SW 1271 (cell line): ENCODE measurements at places on chromosomes 7 and 10.

- no peak for DNase-seq
Observed at GRCh38 chr7:155339474-155339873, 41.8 kb downstream of the INSIG1 start.

- DNase-seq = no peak
Observed at GRCh38 chr10:128062331-128062880, 63.8 kb downstream of the MKI67 start.

GRCh38 chr10:69088801-69089501 lies 1.0 kb downstream of the SRGN start:
- DNase-seq = peak; percentile 35

GRCh38 chr10:30219971-30220751 lies 128.9 kb downstream of the MTPAP start:
- DNase-seq = no peak

GRCh38 chr7:45460379-45460778 lies 113.8 kb upstream of the ADCY1 start:
- DNase-seq = no peak

- no peak for DNase-seq
Observed at GRCh38 chr7:34662058-34662708, 4.2 kb downstream of the NPSR1 start.

GRCh38 chr7:111005445-111005844 lies 85.5 kb upstream of the LRRN3 start:
- DNase-seq = no peak

DNA sequence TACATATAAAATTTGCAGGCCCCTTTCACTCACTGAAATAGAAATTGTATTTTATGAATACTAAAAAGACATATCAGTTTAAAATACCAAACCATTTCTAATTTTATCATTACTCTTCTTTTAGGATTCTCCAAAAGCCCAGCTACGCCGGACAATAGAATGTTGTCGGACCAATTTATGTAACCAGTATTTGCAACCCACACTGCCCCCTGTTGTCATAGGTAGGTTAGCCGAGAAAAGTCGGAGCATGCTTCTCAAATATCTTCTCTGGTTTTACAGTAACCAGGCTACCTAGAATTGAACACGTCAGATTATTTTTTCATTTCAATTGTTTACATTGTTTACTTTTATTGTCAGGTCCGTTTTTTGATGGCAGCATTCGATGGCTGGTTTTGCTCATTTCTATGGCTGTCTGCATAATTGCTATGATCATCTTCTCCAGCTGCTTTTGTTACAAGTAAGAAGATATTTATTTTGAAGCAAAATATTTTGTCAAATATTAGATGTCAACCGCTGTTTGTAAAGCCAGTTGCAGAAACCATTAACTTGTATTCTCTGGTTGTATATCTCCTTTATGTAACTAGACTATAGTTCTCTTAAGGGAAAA lies 57.6 kb downstream of the MMRN2 start:
- no peak for DNase-seq

- DNase-seq = no peak
Observed at GRCh38 chr7:5625938-5626337, 155.5 kb downstream of the RNF216 start.

- no peak for DNase-seq
Observed at GRCh38 chr10:90075995-90076394, 374.6 kb downstream of the KIF20B start.

- no peak for DNase-seq
Observed at GRCh38 chr7:25839084-25839769, 312.8 kb upstream of the NFE2L3 start.

DNA sequence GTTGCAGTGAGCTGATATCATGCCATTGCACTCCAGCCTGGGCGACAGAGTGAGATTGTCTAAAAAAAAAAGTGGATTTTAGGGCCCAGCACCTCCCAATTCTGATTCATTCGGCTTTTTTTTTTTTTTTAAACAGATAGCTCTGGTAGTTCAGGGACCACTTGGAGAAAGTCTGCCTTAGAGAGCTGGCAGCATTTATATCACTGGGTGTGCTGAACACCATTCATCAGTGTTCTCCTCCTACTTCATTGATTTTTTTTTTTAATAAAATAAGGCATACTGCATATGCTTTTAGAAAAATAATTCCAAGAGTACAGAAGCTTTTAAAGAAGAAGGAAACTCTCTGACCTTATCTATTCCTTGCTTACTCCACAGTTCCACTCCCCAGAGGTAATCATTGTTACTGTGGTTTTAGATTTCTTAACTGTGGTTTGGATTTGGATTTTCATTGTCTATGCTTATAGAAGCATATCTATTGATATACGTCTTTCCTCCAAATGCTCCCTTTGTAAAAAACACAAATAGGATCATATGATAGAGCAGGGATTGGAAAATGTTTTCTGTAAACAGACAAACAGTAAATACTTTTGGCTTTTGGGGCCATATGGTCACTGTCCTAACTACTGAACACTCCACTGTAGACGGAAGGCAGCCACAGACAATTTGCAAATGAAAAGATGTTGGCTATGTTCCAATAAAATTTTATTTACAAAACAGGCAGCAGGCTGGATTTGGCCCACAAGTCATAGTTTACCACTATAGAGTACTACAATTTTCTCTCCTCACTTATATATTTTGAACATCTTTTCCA lies 21.1 kb upstream of the SAR1A start:
- no peak for DNase-seq

- DNase-seq = no peak
Observed at GRCh38 chr10:33122014-33122809, 164.2 kb upstream of the ITGB1 start.

GRCh38 chr7:132280335-132280734 lies 295.9 kb downstream of the PLXNA4 start:
- no peak for DNase-seq

GRCh38 chr10:93827056-93827804 lies 66.5 kb upstream of the SLC35G1 start:
- DNase-seq = no peak

- DNase-seq = no peak
Observed at GRCh38 chr10:109007514-109007913, 915.8 kb downstream of the XPNPEP1 start.

DNA sequence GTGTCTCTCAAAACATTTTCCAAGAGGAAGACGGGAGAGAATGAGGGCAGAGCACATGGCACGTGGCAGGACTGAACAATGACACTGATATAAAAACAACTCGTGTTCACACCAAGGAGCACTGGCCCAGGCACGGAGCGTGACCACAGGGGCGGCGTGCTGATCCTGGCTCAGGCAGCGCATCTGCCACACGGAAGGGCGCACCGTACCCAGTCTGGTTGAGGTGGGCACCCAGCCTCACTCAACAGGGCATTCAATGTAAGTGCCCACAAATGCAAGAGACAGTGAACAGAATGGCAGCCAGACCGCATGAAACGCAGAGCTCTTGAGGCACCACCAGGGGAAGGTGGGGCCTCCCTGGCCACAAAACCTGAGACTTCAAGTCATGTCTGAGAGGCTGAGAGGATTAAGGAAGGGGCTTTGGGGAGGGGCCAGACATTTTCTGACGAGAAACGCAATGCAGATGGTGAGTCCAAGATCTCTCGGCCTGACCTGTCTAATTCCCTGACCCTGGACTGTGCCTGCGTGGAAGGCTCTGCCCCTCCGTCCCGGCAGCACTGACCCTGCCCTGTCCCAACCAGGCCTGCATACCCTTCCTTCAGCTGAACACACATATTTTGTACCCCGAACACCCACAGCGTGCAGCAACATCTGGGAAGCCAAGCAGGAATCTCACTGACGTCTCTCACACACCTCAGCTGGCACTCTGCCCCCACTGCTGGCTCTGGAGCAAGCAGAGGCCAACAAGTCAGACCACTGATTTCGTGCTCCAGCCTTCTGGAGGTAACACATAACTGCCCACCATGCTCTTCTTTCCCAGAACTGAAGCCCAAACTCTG lies 35.5 kb downstream of the VOPP1 start:
- no peak for DNase-seq

DNA sequence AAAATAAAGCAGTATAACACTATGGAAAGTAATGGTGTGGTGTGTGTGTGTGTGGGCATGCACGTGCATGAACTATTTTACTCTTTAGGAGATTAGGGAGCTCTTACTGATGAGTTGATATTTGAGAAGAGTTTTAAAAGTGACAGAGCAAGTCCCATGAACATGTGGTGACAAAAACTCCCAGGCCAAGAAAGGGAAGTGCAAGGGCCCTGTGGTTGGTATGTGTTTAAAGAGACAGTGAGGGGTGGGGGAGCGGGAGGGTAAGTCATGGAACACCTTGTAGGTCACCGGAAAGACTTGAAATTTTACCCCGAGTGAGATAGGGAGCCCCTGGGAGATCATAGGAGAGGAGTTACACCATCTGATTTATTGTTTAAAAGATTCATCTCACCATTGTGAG lies 63.3 kb downstream of the AKR1B1 start:
- no peak for DNase-seq

GRCh38 chr10:93680412-93681047 lies 21.9 kb downstream of the FRA10AC1 start:
- DNase-seq = no peak

DNA sequence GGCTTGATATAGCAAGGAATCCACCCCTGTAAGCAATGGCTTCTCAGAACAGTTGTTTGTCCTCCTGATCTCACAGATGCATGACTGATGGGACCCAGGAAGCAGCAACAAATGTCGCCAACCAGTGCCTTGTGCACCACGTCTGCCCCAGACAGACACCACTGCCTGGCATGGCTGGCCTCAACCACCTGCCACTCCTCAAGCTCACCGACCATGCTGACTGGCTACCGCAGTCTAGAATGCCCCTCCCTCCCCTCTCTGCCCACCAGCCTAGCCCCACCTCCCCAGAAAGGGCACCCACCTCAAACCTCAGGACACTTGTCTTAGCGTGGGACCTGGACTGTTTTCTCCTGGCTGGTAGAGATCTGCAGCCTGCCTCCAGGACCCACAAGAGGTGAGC lies 24.0 kb downstream of the LRRC20 start:
- DNase-seq = no peak

DNA sequence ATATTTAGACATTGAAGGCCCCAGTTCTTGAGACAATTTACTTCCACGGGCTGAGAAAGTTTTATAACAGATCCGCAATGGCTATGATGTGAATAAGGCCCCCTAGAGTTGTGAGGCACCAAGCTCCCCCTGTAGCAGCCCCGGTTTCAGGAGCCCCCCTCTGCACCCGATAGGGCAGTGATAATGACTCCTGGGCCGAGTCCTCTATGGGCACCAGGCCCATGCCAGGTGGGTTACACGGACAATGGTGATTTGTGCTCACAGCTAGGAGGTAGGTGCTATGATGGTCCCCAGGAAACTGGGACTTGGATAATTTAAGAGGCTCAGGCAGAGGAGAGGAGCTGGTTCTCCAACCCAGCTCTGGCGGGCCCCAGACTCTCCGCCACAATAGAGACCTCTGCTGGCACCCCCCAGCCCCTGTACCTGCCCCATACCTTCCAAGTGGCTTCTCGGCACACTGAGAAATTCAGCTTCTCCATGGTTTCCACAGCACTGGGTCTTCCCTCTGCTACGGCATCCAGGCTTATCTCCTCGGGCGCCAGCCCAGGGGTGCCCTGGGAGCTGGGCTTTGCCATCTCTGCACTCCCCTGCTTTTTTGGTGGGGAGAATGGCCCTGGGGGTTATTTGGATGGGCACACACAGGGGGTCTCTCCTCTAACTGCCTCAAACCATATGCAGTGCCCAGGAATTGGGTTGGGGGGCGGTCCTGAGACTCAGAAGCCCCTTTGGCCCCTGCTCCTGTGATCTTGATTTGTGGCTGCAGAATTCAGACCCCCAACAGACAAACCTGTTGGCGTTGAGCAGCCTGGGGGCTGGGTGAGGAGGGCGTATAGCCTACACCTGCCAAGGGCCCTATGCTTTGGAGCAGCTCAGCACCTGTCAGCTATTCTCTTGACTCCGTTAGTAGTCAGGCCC lies 12.2 kb upstream of the KCP start:
- DNase-seq = no peak

DNA sequence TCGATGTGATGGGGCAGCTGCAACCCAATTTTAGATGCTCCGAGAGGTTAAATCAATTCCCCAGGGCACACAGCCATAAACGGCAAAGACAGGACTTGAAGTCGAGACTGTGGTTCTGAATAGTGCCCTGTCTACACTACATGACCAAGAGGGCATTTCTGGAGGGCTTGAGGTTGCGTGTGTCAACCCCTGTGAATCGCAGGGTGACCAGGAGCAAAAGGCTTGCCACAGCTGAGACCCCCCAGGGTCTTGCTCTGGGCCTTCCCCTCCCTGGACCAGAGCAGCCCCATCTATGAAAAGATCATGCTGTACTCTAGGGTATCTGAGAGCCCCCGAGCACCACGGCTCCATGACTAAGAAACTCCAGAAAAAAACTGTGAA lies 26.8 kb upstream of the RASGEF1A start:
- DNase-seq = no peak

- no peak for DNase-seq
Observed at GRCh38 chr7:157875230-157876179, 538.7 kb downstream of the DNAJB6 start.

DNA sequence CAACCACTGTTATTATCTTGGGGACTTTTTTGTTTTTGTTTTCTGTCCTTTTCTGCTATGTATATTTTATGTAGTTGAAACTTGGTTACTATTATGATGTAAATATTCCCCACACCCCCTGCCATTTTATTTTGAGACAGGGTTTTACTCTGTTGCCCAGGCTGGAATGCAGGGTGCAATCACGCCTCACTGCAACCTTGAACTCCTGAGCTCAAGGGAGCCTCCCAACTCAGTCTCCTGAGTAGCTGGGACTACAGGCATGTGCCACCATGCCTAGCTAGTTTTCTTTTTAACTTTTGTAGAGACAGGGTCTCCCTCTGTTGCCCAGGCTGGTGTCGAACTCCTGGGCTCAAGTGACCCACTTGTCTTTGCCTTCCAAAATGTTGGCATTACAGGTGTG lies 18.0 kb downstream of the GSTO2 start:
- DNase-seq = no peak

GRCh38 chr7:121620206-121620605 lies 224.1 kb upstream of the FAM3C start:
- no peak for DNase-seq

GRCh38 chr7:81260152-81260551 lies 341.3 kb upstream of the SEMA3C start:
- no peak for DNase-seq

- DNase-seq = no peak
Observed at GRCh38 chr10:43027331-43027955, 49.4 kb upstream of the RET start.
